ENCODE measurements at places on chromosomes 2 and 18.

DNA sequence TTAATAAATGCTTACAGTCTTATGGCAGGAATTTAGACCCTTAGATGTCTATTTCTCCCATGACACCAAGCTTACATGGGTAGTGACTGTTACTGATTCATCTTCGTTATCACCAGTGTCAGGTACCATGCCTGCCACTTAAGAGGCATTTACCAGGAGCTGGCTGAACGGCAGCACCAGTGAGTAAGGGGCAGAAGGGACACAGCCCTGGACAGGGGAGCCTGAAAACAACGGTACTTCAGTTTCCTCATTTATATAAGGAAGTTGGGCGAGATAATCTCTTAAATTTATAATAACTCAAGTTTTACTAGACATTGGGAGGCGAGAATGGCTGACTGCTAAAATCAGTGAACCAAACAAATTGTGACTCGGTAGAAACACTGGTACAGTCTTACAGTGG, 1.2 kb downstream of the COA5 start:
- DNase-seq = no peak

DNA sequence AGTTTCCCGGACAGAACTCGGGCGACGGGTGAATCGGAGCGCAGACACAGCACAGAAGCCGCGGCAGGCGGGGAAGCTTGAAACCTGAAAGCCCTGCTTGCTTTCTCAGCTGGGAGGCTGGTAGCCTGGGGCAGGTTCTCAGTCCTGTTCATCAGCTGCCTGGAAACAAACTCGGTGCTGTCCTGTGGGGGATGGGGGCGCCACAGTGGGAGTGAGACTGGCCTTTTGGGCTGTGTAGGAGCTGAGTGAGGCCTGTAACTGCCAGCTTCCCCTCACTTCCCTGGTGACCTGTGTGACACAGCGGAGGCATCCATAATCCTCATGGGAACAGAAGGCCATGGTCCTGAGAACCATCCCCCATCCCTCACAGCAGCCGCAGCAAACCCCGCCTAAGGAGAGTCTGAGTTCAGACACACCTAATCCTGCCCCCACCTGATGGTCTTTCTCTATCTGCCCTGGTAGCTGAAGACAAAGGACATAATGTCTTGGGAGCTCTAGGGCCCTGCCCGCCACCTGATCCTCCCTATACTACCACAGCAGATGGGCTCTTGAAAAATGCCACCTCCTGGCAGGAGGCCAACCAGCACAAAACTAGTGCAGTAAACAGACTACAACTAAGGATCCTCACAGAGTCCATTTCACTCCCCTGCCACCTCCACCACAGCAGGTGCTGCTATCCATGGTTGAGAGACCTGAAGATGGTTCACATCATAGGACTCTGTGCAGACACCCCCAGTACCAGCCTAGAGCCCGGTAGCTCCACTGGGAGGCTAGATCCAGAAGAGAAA, 52.7 kb upstream of the LDLRAD4 start:
- no peak for DNase-seq

DNA sequence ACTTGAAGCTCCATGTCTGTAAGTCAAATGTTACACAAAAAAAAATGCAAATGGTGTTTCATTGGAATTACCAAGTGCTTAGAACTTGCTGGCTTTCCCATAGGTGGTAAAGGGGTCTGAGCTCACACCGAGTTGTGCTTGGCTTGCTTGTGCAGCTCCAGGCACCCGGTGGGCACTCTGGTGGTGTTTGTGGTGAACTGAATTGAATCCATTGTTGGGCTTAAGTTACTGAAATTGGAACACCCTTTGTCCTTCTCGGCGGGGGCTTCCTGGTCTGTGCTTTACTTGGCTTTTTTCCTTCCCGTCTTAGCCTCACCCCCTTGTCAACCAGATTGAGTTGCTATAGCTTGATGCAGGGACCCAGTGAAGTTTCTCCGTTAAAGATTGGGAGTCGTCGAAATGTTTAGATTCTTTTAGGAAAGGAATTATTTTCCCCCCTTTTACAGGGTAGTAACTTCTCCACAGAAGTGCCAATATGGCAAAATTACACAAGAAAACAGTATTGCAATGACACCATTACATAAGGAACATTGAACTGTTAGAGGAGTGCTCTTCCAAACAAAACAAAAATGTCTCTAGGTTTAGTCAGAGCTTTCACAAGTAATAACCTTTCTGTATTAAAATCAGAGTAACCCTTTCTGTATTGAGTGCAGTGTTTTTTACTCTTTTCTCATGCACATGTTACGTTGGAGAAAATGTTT, 97.9 kb upstream of the IL1R2 start:
- DNase-seq = no peak

DNA sequence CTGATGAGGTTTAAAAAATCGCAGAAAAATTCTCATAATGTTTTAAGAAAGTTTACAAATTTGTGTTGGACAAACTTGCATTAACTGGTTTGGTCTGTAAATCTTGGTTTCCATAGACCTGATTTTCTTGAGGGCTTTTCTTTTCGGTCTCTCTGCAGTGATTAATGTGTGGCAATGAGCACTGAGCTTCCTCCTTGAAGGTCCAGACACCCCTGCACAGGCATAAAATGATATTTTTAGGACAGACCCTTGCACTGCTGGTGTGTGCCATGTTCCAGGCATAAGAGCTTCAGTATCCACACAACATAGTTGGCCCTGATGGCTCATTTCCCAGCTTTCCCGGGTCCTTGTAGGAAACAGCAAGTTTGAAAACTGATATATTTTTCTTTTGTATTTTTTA, 33.7 kb downstream of the MRPL33 start:
- DNase-seq = no peak

DNA sequence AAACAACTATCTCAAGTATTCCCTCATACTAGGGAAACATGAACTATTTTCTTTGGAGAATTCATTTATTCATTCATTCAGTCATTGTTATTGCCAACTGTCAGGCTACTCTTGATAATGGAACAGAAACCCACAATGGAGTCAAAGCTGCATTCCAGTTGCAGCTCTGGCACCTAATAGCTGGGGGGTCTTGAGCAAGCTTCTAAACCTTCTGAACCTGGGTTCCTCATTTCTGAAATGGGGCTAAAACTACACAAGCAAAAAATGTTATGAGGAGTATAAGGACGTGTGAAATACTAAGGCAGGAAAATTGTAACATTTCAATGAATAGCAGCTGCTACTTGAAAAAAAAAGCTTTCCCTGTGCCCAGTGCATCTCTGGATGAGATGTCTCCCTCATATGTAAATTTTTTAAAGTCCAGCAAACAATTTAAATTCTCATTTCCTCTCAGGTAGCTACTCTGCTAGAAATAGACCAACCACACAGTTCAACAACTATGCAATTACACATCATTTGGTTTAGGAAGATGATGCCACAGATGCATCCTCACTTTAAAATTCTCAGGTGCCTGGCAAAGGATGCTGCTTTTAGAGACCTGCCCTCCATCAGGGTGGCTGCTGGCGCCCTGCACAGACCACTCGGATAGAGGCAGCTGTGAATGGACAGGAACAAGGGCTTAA, 38.5 kb downstream of the SPRED2 start:
- no peak for DNase-seq

- DNase-seq = no peak
Measured at GRCh38 chr2:114468343-114468742, 25.9 kb downstream of the DPP10 start.

Measured in GM04503 (cell line).